ENCODE measurements at places on chromosomes 13 and 19.

GRCh38 chr13:113560645-113561416 is 23.7 kb upstream of the TFDP1 start:
- DNase-seq = no peak

GRCh38 chr19:10780368-10780767 is 55.6 kb downstream of the TMED1 start:
- no peak for DNase-seq

GRCh38 chr13:104577071-104577815 is 1511.0 kb upstream of the SLC10A2 start:
- DNase-seq = no peak

DNA sequence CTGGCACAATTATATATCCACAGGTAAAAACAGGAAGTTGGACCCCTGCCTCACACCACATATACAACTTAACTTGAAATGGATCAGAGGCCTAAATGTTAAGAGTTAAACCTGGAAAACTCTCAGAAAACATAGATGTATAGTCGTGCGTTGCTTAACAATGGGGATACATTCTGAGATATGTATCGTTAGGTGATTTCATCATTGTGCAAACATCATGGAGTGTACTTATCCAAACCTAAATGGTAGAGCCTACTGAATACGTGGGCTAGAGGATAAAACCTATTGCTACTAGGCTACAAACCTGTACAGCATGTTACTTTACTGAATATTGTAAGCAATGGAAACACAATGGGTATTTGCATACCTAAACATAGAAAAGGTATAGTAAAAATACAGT is 14.8 kb upstream of the CALM3 start:
- no peak for DNase-seq

DNA sequence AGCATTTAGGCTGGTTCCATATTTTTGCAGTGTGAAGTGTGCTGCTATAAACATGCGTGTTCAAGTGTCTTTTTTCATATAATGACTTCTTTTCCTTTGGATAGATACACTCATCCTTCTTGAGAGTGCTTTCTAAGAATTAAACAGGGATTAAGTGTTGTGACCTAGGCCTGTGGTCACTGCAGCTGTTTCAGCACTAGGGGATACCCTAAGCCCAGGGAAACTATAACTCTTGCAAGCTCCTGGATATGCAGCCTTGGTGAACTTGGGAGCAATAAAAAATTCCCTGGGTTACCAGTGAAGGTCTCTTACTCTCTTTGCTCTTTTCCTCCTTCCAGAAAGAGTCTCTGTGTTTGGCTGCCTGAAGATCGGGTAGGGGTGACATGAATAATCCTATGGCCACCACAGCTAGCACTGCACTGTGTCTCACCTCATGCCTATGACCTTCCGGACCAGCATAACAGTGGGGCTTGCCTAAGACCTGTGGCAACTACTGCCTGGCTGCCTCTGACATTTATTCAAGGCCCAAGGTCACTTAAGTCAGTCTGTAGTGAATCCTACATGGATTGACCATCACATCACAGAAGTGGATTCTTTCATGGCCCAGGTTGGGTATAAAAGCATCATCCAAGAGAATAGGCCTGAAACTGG is 799.7 kb downstream of the DACH1 start:
- no peak for DNase-seq

Measured in activated T-helper 1 cell treated with anti-CD3 and anti-CD28 coated beads, Interleukin-12 subunit alpha, Interleukin-12 subunit beta, Interleukin-2, Interleukin-4 antibody, amounts not matched to agents 30 ng/mL and 10 ng/mL and 1 ng/mL, durations not matched to agents 14 hours and 24 hours and 36 hours (primary cell).